ENCODE measurements at places on chromosomes 7 and 10. TPM values are rescaled to one million over a fixed set of nuclear protein-coding genes. Genes with fewer than 3 reads are reported as not detected.

DNA sequence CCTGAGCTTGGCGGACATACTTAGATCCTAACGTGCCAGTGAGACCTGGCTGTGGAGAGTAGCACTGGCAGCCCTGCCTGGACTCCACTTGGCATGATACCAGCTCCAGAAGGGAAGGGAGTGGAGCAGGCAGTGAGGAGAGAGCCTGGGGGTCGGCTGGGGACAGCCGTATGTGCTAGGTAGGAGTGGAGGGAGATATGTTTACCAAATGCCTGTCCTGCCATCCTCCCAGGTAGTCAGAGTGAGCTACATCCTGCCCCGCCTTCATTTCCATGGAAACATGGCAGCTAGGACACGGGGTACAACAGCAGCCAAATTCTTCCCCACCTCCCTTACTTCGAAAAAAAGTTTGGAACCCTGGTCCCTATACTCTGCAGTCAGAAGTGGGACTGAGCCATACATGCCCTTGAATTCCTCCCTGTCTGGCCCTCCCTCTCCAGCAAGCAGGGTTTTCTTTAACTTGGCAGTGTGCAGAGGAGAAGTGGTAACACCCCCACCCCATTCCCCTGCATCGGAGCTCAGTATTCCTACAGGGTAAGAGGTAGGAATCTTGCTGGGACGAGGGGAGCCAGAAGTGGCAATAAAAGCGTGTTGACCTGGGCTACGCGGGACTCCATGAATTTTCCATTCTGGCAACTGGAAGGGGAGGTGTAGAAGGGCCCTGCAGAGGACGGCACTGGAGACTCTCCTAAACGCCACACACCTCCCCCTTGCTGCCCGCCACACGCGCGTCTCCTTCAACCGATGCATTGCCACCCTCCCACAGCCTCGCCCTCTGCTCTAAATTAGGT is 20.0 kb upstream of the SMO start:
- no peak for DNase-seq

DNA sequence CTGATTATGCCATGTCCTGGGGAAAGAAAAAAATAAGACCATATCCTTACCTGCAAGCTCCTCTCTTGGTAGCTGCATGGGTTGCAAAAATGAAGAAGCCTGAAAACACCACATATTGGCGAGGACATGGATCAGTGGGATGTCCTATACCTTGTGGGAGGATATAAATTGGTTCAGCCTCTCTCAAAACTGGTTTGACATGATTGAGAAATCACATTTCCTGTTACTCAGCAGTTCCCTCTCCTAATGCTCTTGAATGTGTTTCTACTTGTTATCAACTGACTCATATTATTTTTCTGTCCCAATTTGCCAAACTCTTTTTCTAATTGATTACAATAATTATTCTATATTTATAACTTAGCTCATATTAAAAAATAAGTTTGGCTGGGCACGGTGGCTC is 380.2 kb downstream of the EXOC4 start:
- DNase-seq: no peak

DNA sequence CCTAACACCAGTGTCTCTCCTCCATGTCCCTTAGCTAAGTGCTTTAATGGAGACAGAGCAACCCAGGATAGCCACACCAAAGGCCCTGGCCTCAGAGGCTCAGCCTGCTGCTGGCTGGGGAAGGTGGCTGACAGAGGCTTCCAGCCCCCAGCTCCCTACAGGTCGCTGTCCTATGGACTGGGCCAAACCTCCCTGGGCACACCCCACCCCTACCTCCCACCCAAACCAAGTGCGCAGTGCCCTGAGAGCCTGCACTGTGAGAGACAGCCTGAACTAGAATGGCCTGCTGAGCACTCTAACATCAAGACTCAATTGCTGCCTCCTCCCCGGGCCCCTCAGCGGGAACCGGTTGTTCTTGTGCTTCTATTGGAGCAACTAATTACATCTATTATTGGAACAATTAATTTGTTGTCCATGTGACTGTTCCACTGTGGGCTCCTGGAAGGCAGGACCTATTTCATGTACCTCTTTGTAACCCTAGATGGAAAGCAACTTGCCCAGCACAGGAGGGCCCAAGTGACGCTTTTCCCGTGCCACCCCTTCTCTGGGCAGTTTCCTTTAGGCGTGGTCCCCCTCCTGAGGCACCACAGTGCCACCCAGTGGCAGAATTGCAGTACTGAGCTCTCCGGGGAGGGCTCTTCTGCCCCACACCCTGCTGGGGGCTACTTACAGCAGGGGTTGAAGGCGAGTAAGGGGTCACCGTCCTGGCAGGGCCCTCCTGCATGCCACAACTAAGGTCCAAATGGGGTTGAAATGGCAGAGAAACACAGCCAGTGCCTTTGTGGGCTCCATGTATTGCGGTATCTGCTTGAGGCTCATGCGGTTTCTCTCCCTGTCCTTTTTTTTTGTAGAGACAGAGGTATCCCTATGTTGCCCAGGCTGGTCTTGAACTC is 63.7 kb upstream of the WAPL start:
- peak; percentile 74 for DNase-seq

DNA sequence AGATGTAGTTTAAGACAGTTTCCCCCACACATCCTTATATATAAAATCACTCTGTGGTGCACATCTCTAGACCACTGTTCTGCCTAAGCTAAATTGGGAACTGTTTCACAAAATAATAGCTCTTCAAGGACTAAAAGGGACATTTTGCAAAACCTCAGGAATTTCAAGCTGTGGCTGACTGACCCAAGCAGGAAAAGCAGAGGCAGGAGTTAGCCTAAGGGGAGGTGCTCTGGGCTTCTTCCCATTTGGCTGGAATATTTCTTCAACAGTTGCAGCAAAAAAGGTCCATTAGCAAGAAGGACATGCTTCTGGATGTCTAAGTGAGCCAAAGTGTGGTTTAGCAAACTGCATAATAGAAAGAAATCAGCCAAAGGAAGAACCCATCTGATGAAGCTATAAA is 551.2 kb upstream of the ANKRD30A start:
- no peak for DNase-seq

GRCh38 chr7:29793507-29793906 is 12.8 kb upstream of the WIPF3 start:
- DNase-seq: no peak

- no peak for DNase-seq
These were observed 151.7 kb upstream of the PPP2R2D start for GRCh38 chr10:131748831-131749766.

GRCh38 chr10:118835682-118836326 is 81.0 kb upstream of the CACUL1 start:
- peak; percentile 74 for DNase-seq

DNA sequence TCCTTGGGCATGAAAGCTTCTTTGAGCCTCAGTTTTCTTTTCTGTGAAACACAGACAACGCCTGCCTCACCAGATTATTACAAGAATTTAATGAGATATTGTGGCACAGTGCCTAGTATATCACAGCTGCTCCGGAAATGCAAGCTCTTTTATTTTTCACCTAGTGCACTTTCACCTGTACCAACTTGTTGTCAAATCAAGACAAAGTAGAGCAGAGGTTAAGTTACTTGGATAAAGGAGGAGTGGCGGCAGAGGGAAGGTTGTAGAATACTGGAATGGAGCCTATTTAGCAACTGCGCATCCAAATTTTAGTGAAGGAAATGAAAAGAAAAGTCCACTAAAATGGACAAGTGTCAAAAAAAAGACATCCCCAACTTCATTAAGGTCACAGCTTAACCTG is 54.9 kb upstream of the RHOBTB1 start:
- DNase-seq: no peak

- DNase-seq: peak; percentile 85
These were observed 18.8 kb downstream of the NUDT1 start for GRCh38 chr7:2260820-2261219.

GRCh38 chr7:139845443-139845805 is 16.4 kb downstream of the TBXAS1 start:
- no peak for DNase-seq

GRCh38 chr10:26844396-26844975 is 16.3 kb downstream of the ABI1 start:
- no peak for DNase-seq

- no peak for DNase-seq
These were observed 37.0 kb upstream of the LCOR start for GRCh38 chr10:96794836-96795733.

DNA sequence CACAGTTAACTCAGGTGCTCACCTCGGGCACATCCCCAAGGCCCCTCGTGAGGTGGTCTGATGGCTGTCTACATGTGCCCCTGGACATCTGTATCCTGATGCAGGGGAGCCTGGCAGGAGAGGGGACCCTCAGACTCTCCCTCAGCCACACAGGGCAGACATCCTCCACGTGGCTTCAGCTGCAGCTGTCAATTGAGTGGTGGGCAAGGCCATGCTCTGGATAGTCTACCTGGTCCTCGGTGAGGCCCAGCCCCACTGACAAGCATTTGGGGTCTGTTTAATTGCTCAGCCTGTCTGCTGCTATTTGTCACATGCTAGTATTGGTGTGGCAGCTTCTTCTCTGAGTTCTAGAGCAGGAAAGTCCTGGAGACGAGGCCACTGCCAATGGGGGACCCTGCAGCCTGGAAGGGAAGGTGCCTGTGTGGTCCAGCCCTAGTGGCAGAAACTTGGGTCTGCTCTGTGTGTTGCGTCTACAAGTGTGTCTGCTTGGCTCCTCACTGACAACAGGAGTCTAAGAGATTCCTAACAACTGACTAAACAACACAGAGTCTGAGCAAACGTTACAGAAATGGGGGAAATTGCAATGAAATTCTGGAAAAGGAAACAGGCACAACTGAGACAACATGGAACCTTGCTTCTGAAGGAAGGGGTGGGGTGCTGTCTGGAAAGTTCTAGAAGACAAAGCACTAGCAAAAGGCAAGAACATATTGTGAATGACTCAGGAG is 59.3 kb upstream of the IGFBP3 start:
- DNase-seq: no peak

- no peak for DNase-seq
These were observed 4.8 kb upstream of the GTPBP4 start for GRCh38 chr10:983401-983800.

DNA sequence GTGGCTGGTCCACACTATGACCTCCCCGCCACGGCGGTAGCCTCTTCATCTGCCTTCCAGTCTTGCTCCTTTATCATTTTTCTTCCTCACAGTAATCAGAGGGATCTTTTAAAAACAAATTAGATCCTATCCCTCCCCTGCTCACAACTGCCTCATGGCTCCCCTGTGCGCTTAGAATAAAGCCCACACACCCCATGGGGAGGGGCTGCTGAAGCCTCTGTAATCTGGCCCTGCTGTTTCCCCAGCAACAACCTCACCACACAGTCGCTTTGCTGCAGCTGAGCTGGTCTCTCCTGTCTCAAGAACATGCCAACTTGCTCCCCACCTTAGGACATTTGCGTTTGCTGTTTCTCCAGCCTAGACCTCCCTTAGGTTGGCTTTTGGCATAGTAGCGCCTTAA is 41.0 kb downstream of the SP8 start:
- no peak for DNase-seq

HTR7 gene
- total RNA-seq: not detected

DLD gene
- total RNA-seq: 8.1 TPM

MACROH2A2 gene
- total RNA-seq: 29.4 TPM

EVX1 gene
- total RNA-seq: not detected

ZNF485 gene
- 4.9 TPM for total RNA-seq

All from Caki2 (cell line).